ENCODE measurements at places on chromosomes 6 and 20.
A peak's percentile ranks its signal among the peaks of the same experiment; 100 is the strongest.

- DNase-seq = no peak
Measured at GRCh38 chr6:6319952-6320811, at the start of gene F13A1. Gene F13A1, minus strand, starts transcription at chr6:6320662. Its CDS starts 1,998 bp downstream, at chr6:6318664.

DNA sequence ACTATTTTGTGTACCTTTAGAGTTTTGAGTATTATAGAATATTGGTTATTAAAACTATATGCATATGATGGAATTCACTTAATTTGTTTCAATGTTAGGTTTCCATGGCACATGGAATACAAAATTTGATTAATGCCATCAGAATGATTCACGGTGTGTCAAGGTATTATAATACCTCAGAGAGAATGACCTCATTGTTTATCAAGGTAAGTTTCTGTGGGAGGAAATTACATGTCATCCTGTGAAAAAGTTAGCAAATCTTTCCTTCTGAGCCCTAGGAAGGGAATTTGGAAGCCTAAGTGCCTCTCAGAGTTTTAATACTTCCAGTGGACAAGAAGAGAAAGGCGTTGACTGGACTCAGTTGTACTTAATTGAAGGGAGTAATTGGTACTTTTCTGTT, 40.8 kb downstream of the DNAH8 start:
- no peak for DNase-seq

DNA sequence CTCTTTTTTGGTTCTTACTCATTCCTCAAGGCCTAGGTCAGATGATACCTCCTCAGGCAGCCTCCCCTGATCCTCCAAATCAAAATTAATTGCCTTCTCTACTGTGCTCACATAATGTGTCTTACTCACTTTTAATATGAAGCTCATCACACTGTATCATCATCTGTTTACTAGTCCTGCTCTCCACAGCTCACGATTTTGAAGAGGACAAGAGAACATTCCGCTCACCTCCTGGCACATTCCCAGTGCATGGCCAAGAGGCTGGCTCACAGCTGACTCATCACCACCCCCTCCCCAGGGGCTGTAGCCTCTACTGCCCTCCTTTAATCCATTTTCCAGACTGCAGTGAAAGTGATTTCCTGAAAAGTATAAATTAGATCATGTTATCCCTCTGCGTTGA, 133.1 kb downstream of the ALDH8A1 start:
- no peak for DNase-seq

DNA sequence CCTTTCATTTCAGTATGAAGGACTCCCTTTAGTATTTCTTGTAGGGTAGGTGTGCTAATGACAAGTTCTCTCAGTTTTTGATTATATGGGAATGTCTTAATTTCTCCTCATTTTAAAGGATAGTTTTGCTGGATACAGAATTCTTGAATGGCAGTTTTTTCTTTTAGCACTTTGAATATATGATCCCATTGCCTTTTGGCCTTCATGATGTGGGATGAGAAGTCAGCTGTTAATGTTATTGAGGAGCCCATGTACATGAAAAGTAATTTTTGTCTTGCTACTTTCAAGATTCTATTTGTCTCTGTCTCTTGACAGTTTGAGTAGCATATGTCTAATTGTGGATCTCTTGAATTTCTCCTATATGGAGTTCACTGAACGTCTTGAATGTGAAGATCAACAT, 30.9 kb downstream of the RSPH3 start:
- DNase-seq = no peak

GRCh38 chr20:63961664-63962425, 5.6 kb upstream of the UCKL1 start:
- DNase-seq = no peak

- DNase-seq = no peak
Measured at GRCh38 chr20:59214073-59214472, 50.5 kb downstream of the ZNF831 start.

DNA sequence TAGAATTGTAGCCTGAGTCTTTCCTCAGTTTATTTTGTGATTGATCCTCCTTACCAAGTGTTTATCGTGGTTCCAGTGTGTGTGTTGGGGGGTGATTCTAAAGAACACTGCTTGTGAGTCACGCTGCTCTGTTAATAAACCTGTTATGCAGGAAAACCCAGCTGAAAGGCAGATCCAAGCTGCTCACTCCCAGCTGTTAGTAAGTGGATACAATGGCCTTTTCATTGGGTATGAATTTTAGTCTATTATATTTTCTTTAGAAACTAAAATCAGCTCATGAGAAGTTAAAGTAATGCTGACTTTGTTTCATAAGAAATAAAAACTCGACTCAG, 12.2 kb upstream of the DSTN start:
- peak; percentile 62 for DNase-seq

DNA sequence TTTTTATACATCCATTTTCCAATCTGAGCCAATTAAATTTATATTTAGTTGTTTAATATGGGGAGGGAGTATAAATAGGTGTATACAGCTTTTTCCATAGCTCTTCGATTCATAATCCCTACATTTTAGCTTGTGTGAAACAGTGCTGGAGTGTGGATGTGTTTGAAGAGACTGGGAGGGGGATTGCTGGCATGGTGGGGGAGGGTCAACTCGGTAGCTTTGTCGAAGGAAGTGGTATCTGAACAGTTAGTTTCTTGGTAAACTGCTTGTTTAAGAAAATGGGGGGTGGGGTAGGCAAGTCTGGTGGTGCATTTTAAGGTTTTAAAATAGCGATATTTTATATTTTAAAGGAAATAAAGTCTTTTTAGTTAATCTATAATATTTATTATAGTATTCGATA, 1.4 kb upstream of the LIN28B start:
- DNase-seq = no peak

- DNase-seq = no peak
Measured at GRCh38 chr20:43404878-43405277, 52.8 kb upstream of the SRSF6 start.

DNA sequence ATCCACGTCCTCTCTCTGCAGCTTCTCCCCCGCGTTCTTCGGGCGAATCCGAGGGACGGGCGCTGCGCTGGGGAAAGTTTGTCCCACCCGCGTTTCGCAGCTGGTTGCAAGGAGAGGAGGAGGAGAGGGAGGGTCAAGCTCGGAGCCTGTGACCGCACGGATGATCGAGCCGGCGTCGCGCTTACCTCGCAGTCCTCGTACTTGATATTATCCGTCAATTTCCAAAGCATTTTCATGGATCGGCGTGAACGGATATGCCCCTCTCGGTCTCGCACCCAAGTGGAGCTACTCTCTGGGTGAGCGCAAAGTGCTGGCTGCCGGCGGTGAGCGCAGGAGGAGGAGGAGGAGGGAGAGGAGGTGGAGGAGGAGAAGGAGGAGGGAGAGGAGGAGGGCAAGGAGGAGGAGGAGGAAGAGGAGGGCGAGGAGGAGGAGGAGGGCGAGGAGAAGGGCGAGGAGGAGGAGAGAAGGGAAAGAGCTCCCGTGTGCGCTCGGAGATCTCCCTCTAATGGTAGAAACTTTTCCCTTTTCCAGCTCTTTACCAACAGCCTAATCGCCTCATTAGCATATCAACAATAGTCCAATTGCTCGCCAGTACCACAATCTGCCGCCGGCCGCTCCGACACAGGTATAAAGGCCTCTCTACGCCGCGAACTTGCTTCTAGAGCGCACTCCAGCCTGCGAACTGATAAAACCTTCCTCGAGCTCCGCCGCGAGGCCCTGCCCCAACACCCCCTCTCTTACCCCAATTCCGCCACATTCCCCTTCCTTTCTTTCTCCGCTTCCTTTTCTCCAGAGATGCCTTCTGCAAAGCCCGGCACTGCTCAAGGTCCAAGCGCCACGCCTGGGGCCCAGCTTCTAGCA, at the start of gene TFAP2A:
TSS of gene TFAP2A (minus strand) at position 319 of the 861 bp plus-strand sequence. CDS start at position 236, 83 bp downstream.
- DNase-seq = peak; percentile 12

GRCh38 chr6:170152989-170153388, 137.9 kb downstream of the DLL1 start:
- DNase-seq = peak; percentile 27

DNA sequence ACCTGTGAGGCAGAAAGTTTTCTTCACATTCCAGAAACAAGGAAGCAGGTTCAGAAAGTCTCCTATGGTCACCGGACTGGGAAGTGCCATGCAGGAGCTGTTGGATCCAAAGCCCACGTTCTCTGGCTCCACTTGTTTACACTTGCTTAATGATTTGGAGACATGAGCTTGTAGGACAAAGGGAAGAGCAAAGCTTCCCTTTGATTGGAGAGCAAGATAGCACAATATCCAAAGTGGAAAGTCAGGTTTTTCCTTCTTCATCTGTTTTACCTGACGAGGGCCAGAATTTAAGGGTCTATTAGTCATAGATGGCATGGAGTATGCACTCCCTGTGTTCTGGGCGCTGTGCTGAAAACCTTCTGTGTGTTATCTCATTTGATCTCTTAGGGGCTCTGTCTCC, 81.2 kb downstream of the PDE7B start:
- no peak for DNase-seq

GRCh38 chr6:121755485-121755884, 320.0 kb downstream of the GJA1 start:
- no peak for DNase-seq

DNA sequence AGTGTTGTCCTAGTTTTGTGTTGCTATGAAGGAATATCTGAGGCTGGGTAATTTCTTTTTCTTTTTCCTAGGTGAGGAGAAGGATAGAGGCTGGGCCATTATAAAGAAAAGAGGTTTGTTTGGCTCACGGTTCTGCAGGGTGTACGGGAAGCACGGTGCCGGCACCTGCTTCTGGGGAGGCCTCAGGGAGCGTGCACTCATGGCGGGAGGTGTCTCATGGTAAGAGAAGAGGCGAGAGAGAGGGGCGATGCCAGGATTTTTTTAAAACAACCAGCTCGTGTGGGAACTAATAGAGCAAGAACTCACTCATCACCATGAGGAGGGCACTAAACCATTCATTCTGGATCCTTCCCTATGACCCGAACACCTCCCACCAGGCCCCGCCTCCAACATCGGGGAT, 14.2 kb upstream of the NPBWR2 start:
- DNase-seq = no peak

GRCh38 chr6:9484686-9485085, 930.2 kb downstream of the TFAP2A start:
- no peak for DNase-seq

- no peak for DNase-seq
Measured at GRCh38 chr20:47500554-47500953, 1.1 kb upstream of the NCOA3 start.

DNA sequence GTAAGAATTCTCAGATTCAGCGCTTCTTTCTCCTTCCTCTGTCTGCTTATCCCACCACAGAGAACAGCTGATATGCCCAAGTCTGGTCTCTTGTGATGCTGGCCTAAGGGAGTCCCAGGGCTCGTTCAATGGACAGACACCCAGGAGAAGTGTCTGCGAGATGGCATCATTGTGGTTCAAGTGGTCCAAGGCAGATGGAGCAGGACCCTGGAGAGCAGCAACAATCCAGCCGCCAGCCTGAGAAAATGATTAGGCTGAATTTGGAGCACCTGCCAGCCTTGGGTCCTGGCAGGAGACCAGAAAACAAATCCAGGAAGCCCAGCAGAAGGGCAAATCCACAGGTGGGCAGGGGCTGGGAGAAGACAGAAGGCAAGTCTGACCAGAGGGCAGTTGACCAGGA, 145.8 kb downstream of the PTPRT start:
- DNase-seq = no peak

DNA sequence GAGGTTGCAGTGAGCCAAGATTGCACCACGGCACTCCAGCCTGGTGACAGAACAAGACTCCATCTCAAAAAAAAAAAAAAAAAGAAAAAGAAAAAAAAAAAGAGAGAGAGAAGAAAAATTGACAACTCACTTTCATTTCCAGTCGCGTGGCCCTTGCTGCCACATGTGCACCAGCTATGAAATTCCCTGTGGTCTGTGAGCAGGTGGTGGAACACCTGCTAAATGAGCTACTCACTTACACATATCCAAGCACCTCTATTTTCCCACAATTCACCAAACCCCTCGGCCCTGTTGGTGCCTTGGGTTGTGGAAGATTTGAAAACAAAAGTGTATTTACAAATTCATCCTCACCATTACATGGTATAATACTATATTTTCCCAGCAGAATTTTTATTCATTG, 105.2 kb upstream of the ASF1A start:
- no peak for DNase-seq

- no peak for DNase-seq
Measured at GRCh38 chr20:15802020-15802419, 771.2 kb downstream of the KIF16B start.

GRCh38 chr6:169427856-169428255, 174.2 kb upstream of the THBS2 start:
- DNase-seq = no peak

DNA sequence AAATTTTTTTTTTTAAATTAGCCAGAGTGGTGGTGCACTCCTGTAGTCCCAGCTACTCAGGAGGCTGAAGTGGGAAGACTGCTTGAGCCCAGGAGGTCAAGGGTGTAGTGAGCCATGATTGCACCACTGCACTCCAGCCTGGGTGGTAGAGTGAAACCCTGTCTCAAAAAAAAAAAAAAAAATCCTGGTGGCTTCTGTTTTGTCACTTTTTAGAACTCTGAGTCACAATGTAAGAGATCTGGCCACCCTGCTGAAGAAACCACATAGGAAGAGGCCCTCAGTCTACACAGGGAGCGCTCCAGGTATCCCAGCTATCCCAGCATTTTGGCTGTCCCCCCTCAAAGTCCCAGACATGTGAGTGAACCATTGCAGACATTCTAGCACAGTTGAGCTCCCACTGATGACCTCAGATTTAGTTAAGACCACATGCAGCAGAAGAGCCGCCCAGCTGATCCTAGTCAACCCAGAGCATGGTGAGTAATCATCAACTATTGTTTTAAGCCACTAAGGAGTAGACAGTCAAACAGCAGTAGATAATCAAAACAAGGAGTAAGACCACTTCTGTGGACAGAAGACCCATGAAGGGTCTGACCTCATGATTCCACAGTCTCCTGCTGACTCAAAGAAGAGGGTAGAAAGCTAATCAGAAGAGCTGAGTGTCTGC, 12.7 kb upstream of the ARFGEF2 start:
- no peak for DNase-seq

- no peak for DNase-seq
Measured at GRCh38 chr20:21739682-21740081, 34.2 kb downstream of the PAX1 start.

GRCh38 chr6:1526398-1527072, 83.2 kb upstream of the FOXC1 start:
- no peak for DNase-seq

DNA sequence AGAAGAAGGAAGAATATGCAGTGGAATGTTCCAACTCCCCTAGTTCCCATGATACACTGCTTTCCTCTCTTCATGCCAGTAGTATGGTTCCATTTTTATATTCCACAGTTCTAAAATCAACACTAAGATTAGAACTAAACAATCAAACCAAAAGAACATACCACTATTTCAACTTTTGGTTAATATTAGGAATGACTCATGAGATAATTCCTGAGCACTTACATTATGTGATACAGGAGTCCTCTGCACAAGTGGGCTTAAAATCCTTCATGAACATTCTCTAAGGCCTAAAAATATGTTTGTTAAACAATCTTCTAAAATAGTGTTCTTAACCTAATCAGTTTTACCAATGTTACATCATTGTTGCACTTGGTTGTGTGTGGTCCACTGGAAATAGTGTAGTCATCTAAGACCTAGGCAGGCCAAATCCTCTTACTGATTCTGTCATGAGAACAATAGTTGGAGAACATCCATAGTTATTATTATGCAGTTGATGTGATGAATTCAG, 30.3 kb upstream of the RCAN2 start:
- DNase-seq = no peak
